Suppressor macrophage treated with lipopolysaccharide for 1 hour (primary cell): ENCODE measurements at places on chromosomes 5 and 9.

- DNase-seq, result no peak
These were observed 1739.0 kb upstream of the C9orf72 start for GRCh38 chr9:29312327-29312726.

GRCh38 chr9:13728917-13729811 lies 449.7 kb upstream of the MPDZ start:
- DNase-seq, result no peak

DNA sequence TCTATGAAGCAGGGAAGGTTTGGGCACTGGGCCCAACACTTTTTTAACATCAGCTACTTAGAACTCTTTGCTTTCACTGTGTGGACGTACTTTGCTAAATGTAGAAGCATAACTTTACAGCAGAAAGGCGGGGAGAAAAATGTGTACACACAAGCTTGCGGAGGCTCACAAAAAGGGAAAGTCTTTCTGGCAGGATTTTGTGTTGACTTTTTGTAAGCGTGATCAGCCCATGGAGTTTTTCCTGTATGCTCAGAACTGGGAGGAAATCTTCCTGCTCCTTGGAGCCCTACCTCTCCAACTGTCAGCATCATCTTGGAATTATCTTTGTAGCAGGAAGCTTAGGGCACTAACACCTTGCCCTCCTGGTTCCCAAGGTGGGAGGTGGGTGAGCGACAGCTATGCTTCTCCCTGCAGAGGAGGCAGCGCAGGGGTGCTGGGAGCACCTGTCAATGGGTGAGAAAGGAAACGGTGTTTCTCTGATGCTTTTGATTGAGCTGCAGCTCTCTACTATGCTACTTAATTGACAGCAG lies 321.9 kb downstream of the GADD45G start:
- no peak for DNase-seq

DNA sequence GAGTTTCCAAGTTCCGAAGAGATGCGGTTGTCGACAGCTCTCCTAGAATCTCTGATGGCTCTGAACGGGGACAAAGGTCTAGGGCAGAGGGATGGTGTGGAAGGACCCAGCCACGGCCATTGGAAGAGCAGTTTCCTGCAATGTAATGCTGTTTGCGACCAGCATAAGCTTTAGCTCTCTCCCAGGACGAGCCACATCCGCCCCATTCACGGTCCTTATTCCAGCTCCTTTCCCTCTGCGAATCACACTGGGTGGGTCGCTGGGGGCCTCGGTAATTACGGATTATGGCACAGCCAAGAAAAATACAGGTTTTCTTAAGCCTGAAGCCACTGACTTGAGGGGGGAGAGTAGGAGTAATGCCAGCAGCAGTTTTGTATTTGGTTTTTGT lies 22.7 kb downstream of the ANXA2R start:
- DNase-seq, result peak; percentile 41

- no peak for DNase-seq
These were observed 19.4 kb downstream of the ZNF618 start for GRCh38 chr9:113895526-113895925.

DNA sequence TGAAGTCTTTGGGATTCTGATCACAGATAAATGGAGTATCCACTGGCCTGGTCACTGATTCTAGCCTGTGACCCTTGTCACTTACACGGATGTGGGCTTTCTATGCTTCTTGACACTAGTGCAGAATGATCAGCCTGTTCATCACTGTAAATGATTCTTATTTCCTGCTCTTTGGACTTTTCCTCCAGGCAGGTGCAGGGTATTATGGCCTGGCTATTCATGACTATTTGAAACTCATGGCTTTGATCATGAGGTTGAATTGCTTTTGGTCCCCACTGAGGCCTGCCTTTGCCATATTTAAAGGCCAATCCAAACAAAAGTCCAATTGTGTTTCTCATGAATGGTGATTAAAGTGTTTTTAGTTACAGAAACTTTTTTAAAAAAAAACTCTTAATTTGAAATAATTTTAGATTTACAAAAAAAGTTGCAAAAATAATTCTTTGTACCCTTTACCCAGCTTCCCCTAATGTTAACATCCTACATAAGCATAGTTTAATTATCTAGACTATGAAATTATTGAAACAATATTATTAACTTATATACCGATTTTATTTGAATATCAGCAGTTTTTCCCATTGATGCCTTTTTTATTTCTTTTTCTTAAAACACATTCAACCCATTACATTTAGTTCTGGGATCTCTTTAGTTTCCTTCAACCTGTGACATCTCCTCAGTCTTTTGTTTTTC lies 68.1 kb downstream of the GALNT10 start:
- no peak for DNase-seq

DNA sequence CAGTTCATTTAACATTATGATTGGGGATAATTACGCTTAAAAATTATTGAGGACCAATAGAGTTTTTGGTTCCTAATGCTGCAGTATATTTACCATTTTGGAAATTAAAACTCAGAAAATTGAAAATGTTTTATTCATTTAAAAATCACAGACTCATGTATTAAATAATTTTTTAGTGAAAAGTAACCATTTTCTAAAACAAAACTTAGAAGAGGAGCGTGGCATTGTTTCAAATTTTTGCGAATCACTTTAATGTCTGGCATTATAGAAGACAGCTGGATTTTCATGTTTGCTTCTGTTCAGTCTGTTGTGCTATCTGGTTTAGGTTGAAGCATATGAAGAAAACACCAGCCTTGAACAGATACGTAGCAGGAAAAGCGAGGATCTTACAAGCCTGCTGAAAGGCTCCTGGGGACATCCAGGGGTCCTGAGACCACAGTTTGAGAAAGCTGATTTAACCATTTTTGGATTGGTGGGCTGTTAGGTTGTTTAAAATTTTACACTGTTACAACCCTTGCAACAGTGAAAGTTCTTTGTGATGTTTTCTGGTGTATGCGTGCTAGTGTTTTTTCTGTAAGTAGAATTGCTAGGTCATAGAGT lies 1.6 kb downstream of the ZFYVE16 start:
- DNase-seq, result no peak

DNA sequence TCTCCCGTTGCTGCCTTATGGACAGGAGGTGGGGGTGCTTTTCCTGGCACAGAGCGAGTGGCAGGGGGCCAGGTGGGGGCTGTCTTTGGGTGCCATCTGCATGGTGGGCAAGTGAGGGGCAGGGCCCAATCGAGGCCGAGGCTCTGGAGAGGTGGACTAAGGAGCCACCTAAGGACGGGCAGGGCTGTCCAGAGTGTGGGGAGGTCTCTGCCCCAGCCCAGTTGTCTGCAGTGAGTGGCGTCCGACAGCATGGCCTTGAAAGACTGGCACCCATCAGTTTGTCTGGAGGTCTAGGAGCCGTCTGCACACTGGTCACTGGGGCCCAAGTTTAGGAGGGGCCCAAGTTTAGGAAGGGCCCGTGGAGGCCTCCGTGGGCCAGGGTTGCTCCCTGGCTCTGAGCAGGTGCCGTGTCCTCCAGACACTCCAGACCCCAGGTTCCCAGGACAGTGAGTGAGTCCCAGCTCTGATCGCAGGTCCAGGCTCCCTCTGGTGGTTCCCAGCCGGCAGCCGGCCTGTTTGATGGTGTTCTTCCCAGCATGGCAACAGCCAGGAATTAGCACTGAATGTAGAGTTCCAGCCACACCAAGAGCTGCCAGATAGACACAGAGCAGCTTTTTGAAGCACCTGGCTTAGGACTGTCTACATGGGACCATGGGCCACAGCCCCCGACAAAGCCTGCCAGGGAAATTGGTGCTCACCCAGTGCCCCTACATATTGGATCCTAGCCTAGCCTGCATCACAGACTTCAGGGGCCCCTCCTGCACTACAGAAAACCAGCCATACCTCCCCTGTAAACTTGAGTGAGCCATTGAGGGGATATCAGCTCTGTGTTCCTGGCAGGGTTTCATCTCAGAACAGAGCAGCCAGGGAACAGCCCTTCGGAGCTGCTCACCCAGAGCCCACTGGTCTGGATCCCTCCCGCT lies 120.9 kb downstream of the WNK2 start:
- DNase-seq, result peak; percentile 46

DNA sequence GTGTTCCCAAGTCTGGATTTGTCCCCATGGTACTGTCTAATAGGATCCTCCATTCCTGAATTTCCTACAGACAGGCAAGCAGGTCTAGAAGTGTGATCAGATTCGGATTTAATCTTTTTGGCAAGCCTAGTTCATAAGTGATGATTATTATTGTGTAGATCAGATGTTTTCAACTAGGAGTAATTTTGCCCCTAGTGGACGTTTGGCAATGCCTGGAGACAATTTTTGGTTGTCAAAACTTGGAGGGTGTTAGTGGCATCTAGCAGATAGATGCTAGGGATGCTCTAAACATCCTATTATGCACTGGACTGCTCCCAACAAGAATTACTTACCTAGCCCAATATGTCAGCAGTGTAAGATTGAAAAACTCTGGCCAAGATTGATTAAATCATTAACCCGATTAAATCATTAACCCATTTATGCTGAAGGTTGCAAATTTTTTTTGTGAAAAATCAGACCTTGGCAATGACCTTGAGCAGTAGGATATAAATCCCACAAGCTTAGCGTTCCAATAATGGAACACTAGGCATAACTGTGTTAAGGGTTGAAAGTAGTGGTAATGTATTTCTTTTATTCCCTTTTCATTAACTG lies 28.2 kb downstream of the TCERG1 start:
- DNase-seq, result no peak

DNA sequence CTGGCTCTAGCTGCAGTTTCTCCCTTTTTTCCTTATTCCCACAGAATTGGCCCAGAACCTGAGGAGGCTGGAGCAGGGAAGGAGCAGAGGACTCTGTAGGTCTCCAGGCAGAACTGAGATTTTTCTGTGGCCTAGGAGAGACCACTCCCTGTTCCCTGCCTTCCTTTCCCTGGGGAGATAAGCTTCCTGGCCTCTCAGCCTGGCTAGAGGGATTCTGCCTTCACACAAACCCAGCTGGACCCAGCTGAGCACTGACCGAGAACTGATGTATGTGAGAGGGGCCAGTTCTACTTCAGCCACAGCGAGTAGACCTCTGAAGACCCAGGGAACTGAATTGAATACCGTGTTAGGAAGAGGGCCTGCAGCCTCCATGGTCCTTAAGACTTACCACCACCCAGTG lies 48.0 kb downstream of the RUSC2 start:
- no peak for DNase-seq

GRCh38 chr5:149422366-149423048 lies 43.4 kb upstream of the IL17B start:
- no peak for DNase-seq

GRCh38 chr9:113985968-113986585 lies 92.0 kb downstream of the AMBP start:
- no peak for DNase-seq

GRCh38 chr5:151675611-151676313 lies 11.0 kb downstream of the SPARC start:
- peak; percentile 80 for DNase-seq

DNA sequence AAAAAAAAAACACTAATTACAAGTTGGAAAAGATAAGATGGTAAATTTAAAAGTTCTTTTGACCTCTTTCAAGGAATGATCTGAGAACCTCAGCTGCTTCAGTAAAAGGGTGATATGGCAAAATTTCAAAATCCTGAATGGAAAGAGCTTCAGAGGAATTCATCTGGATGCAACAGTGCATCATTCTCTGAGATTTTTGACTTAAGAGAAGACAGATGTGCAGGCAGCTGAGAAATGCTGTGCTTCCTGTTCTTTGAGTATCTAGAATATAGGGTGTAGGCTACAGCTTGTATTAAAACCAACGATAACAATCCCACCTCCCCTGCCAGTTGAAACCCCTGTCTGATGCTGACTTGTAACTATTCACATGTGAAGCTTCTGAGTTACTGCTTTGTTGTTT lies 6.2 kb downstream of the FRMPD1 start:
- DNase-seq, result no peak

GRCh38 chr9:85543196-85543595 lies 198.6 kb downstream of the AGTPBP1 start:
- DNase-seq, result no peak

DNA sequence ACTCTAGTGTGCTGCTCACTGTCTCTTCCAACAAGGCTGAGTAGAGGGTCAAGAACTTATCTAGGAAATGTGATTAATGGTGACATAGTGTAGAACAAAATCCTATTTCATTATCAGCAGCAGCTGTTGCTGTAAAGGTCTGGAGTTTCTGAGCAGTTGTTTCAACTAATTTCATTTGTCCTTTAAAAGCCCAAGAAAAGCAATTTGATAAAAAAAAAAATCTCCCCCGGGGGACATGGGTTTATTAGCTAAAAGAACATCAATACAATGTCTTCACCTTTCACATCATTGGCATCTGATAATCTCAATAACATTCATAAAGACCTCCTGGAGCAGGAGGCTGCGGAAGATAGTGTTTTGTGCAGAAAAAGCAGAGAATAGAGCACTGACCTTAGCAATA lies 468.1 kb downstream of the KCTD16 start:
- DNase-seq, result no peak

DNA sequence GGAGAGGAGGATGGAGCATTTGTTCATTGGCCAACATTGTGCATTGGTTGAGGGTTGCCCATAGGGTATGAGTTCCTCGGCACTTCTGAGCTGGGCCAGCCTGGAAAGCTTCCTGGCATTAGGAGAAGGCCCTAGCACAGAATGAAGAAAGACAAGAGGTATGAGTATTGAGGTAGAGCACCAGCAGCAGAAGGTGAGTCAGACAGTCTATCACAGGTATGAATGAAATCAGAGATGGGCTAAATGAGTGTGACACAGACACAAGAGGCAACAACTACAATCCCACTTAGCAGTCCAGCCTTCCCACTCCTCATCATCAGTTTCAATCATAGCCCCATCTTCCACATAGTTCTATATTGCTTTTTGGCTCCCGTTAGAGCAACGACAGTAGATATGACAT lies 25.4 kb upstream of the TGFBR1 start:
- no peak for DNase-seq

DNA sequence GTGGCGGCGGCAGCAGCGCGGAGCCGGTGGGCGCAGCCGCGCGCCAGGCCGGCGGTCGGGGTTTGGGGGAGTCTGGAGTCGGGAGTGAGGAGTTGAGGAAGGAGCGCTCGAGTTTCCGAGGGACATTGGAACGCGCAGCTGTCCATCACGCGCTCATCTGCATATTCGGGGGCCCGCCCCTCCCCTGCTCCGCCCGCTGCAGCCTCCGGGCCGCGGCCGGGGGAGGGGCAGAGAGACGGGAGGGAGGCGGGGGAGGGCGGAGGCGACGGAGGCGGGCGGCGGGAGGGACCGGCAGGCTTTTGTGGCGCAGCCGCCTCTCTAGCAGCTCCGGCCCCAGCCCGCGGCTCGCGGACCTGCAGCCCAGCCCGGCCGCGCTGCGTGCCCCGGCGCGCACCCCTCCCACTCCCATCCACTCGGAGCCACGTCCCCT lies at the start of gene IRX2:
Gene IRX2, minus strand, starts transcription at position 86 of the 430 bp plus-strand sequence. CDS start 264 bp downstream, outside the sequence.
- peak; percentile 57 for DNase-seq

DNA sequence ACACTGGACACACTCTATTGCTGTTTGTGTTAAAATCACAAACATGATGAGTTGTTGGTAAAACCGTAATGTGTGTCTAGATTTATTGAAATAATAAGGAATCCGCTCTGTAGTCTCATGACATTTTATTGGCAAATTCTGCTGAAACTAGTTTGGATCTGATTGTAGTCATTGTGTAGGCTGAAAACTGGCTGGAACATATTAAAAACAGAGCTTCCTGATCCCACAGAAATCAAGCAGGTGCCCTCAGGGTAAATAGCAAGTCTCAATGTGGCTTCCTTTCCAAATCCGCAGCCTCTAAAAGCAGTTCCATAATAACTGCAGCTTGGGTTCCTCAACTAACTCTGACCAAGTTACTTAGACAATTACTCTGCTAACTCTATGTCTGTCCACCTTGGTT lies 427.5 kb upstream of the KIF2A start:
- no peak for DNase-seq

GRCh38 chr5:169637085-169637548 lies at the start of gene DOCK2:
Gene DOCK2, plus strand, starts transcription at chr5:169637275. Its CDS starts 52 bp downstream, at chr5:169637327.
- DNase-seq, result peak; percentile 77

GRCh38 chr9:135463140-135463539 lies 16.4 kb upstream of the PPP1R26 start:
- DNase-seq, result peak; percentile 48

- DNase-seq, result no peak
These were observed 141.4 kb downstream of the CCDC192 start for GRCh38 chr5:127844581-127845021.
